Stimulated activated CD8-positive, alpha-beta memory T cell treated with anti-CD3 and anti-CD28 coated beads, Interleukin-15, amount 100 ng/mL, for 24 hours (primary cell): ENCODE measurements at places on chromosomes 3 and 15.

GRCh38 chr15:78810362-78811123, 721 bp downstream of the ADAMTS7 start:
- no peak for DNase-seq

DNA sequence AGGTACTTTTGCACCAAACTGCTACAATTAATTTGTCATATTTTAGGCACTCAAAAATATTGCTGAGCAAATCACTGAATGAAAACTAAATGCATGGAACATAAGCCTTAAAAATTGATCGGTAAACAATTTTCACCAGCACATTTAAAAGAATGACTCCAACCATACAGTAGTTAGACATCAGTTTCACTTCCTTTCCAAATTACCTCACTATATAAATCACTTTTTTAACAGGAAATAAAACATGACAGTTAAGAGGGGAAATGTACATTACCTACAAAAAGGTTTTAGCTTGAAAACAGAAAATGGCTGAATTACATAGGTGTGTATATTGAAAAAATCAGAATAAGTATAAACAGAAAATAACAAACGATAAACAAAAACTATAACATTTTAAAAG, 108.4 kb downstream of the SERPINI1 start:
- DNase-seq = no peak

- no peak for DNase-seq
These were observed 133.4 kb downstream of the IL5RA start for GRCh38 chr3:2976796-2977195.

GRCh38 chr3:44323341-44323955, 15.1 kb upstream of the TCAIM start:
- no peak for DNase-seq

- no peak for DNase-seq
These were observed 290.1 kb downstream of the ZIC1 start for GRCh38 chr3:147699175-147699838.
